ENCODE measurements at places on chromosomes 1 and 21. TPM values are rescaled to one million over a fixed set of nuclear protein-coding genes. Genes with fewer than 3 reads are reported as not detected.

- H3K27ac ChIP-seq, result no peak overlapping the region
- H3K27me3 ChIP-seq, result no peaks in the 10 kb centered on the region
- no peaks in the 10 kb centered on the region for H3K36me3 ChIP-seq
Observed at GRCh38 chr1:224067621-224068457, 46.1 kb upstream of the FBXO28 start.

- no peaks in the 10 kb centered on the region for H3K27me3 ChIP-seq
- H3K4me3 ChIP-seq, result no peak overlapping the region
- H3K4me1 ChIP-seq, result no peaks in the 10 kb centered on the region
- H3K27ac ChIP-seq, result no peak overlapping the region
- no peak for DNase-seq
Observed at GRCh38 chr1:160117709-160118183, 2.2 kb downstream of the ATP1A2 start.

The WNT9A gene
- 2.4 TPM for total RNA-seq

The IL24 gene
- total RNA-seq, result not detected

The SLAMF7 gene
- total RNA-seq, result not detected

The ROR1 gene
- 10.9 TPM for total RNA-seq

The TLCD4 gene
- total RNA-seq, result 10.6 TPM
